ENCODE measurements at places on chromosomes 2 and 18.

GRCh38 chr2:189142893-189143759 is 36.4 kb downstream of the COL5A2 start:
- DNase-seq = peak; percentile 46

GRCh38 chr2:35410431-35411061 is 945.0 kb upstream of the CRIM1 start:
- peak; percentile 23 for DNase-seq

DNA sequence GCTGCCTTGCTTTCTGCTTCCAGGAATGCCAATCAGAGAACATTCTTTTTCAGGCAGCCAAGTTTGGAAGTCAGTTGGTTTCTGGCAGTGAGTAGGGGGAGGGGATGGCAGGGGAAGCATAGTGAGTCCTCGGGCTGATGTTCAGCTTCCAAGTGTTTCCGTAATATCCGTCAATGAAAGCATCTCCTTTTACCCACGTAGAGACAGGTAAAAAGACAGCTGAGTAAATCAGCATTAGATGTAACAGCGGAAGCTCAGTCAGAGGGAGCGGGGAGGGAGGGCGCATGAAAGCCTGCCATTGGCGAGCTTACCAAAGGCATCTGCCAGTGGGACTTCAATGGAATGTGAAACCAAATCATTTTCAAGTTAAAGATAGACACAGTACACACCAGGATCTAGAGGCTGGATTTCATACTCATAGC is 117.1 kb upstream of the DTNA start:
- no peak for DNase-seq

- DNase-seq = no peak
Measured at GRCh38 chr2:56267415-56267788, 83.6 kb downstream of the CCDC85A start.

DNA sequence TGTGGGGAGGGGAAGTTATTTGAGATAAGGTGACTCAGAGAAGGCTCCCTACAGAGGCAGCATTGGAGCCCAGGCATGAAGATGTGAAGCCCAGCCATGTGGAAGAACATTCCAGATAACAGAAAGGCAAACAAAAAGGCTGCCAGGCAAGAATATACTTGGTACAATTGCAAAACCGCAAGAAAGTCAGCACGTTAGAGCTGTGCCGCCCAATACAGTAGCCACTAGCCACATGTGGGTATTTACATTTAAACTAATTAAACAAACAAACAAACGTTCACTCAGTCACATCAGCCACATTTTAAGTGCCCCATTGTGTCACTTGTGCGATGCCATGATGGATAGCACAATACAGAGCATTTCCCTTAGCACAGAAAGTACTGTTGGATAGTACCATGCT is 179.6 kb downstream of the SATB2 start:
- DNase-seq = no peak

GRCh38 chr2:170504810-170505145 is 210.4 kb upstream of the SP5 start:
- DNase-seq = no peak

DNA sequence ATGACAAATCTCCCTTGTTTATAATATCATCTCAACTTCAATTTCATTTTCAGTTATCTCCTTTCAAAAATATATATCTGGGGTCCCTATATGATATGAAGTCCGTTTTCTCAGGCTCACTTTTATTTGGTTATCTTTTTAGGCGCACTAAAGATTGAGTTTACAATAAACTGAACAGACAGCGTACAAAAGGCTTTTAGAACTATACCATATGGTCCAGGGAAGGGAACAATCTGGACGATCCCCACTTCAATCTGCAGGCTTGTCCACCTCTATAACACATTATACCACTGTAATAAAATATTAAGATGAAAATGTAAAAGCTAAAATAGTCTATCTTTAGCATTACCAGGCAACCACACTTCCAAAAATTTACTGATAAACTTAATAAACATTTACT is 289.9 kb downstream of the ZEB2 start:
- no peak for DNase-seq

- DNase-seq = no peak
Measured at GRCh38 chr2:42754021-42754775, 9.7 kb downstream of the OXER1 start.

GRCh38 chr2:43438858-43439655 is 156.8 kb downstream of the THADA start:
- no peak for DNase-seq

GRCh38 chr2:31973665-31974064 is 37.1 kb downstream of the MEMO1 start:
- DNase-seq = no peak

DNA sequence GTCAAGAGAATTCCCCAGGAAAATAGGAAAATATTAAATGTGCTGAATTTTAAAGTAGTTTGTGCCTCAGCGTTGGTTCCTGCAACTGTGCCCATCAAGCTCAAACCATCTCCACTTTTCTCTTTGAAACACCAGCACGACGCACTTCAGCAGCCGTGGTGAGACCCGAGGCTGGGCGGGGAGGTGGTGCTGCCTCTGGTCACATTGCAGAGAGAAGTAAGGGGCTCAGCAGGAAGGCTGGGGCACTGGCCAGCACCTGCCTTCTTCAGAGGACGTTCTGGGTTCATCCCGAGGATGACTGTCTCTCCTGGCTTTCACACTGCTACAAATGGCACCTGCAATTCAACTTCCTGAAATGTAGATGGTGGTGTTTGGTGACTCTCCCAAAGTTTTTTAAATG is 323.7 kb upstream of the SALL3 start:
- DNase-seq = no peak

GRCh38 chr18:30689216-30689615 is 353.3 kb downstream of the DSC3 start:
- DNase-seq = no peak

DNA sequence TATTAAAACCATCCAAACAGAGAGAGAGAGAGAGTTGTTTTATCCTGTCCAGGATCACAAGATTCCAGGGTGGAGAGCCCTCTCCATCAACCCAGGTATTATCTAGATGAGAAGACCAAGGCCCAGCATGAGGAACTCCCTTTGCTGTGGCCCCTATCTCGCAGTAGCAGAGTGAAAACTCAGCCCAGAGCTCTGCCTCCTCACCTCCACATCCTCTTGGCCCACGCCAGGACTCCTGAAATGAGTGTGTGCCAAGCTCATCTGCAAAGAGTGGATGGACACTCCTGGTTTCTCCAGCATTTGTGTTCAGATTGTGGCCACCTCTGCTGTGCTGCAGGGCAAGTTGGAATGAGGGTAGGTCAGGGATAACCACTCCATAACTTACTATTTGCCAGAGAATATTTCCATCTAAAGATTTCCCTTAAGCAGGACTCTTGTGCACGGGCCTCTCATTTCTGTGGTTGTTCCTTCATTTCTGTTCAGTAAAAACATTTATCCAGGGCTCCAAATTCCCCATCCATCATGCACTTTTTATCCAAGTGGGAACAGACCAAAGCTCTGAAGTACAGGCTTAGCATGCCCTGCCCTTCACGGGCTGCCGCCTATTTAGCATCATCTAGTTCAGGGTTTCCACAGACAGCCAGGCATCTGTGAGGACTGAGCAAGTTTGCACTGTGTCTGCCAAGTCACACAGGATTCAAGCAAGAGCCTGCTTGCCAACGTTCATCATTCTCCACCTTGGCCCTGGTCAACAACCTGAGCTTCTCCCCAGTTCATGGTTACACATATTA is 583.2 kb upstream of the ID2 start:
- no peak for DNase-seq

DNA sequence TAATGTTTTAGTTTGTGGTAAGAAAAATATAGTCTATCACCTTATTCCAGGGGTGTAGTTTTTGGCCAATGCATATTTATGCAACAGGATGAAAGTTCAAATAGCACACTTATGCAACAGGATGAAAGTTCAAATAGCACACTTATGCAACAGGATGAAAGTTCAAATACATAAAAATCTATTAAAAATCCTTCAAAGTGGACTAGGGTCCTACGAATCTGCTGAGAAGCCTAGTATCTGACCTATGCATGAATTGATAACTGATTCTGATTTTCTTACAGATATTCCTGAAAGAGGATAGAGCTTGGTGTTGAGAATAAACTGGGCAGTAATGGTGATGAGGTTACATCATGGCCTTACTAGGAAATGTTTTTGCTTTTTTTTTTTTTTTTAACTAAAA is 2.8 kb downstream of the PECR start:
- no peak for DNase-seq

- no peak for DNase-seq
Measured at GRCh38 chr2:224901121-224901676, 141.1 kb downstream of the DOCK10 start.

DNA sequence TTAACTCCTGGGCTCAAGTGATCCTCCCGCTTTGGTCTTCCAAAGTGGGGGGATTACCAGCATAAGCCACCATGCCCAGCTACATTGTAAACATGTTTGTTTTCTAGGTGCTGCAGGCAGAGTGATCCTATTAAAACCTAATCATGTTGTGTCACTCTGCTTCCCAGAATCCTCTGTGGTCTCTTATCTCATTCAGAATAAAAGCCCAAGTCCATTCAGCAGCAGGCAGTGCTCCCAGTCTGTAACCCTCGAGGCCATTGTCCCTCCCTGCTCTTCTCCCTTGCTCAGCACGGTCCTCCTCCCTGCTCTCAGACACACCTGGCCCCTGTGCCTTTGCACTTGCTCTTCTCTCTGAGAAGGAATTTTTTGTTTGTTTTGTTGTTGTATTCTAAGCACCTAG is 11.1 kb upstream of the CABYR start:
- DNase-seq = no peak

GRCh38 chr2:109659396-109660045 is 45.4 kb downstream of the SOWAHC start:
- no peak for DNase-seq

GRCh38 chr2:169900686-169901085 is 73.4 kb downstream of the UBR3 start:
- no peak for DNase-seq

Measured in activated naive CD4-positive, alpha-beta T cell treated with anti-CD3 and anti-CD28 coated beads, Interleukin-2, amount 50 U/mL, for 16 hours (primary cell).